Activated CD4-positive, alpha-beta T cell treated with anti-CD3 and anti-CD28 coated beads for 36 hours (primary cell): ENCODE measurements at places on chromosomes 4 and X.

GRCh38 chrX:145002771-145003170 is 244.5 kb upstream of the SPANXN1 start:
- no peak for DNase-seq

- DNase-seq = no peak
These were observed 34.5 kb downstream of the STBD1 start for GRCh38 chr4:76341063-76341462.

- DNase-seq = no peak
These were observed 971.1 kb upstream of the HS3ST1 start for GRCh38 chr4:12399781-12400180.

GRCh38 chr4:101025755-101026154 is 321.6 kb downstream of the PPP3CA start:
- no peak for DNase-seq

DNA sequence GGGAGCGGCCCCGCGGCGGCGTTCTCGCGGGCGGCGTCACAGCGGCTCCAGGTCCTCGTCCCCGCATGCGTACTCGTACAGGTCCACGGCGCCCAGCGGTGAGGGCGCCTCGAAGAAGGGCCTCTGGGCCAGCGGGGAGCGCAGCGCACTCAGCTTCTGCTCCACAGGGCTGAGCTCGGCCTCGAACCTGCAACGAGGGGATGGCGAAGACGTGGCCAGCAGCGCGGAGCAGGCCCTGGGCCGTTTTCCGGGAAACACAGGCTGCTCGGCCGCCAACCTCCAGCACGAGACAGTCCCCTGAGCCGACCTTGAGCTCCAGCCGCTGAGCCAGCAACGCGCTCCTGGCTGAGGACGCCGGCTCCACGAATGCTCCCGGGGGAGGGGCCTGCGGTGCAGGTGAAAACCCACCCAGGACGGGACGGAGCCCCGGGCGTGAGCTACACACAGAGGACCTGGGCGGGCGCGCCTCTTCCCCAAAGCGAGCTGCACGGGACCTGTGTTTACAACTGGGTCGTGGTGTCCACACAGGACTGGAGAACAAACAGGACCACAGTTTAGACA is 15.8 kb upstream of the GTPBP6 start:
- no peak for DNase-seq

GRCh38 chr4:21097026-21097425 is 396.8 kb downstream of the PACRGL start:
- no peak for DNase-seq

DNA sequence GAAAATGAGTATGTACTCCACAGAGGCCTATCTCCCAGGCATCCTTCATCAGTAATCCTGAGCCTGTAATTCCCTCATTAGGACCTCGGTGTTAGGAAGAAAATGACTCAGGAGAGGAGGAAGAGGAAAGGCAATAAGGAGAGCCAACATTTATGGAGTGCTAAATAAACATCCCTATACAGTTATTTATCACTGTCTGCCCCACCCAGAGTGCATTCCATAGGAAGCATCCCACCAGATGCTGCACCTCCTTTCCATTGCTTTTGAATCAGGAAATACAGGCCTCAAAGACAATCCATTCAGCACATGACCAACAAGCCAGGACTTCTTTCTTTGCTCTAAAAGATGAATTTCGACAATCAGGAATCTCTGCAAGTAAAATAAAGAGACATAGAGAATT is 47.6 kb downstream of the USP38 start:
- DNase-seq = no peak

- DNase-seq = peak; percentile 29
These were observed 77.1 kb upstream of the SLC4A4 start for GRCh38 chr4:71261633-71262121.

- DNase-seq = no peak
These were observed 24.9 kb upstream of the TADA2B start for GRCh38 chr4:7018281-7018680.

GRCh38 chr4:78155616-78156105 is 98.5 kb downstream of the FRAS1 start:
- no peak for DNase-seq

GRCh38 chr4:98571161-98571786 is 87.1 kb downstream of the TSPAN5 start:
- DNase-seq = no peak

DNA sequence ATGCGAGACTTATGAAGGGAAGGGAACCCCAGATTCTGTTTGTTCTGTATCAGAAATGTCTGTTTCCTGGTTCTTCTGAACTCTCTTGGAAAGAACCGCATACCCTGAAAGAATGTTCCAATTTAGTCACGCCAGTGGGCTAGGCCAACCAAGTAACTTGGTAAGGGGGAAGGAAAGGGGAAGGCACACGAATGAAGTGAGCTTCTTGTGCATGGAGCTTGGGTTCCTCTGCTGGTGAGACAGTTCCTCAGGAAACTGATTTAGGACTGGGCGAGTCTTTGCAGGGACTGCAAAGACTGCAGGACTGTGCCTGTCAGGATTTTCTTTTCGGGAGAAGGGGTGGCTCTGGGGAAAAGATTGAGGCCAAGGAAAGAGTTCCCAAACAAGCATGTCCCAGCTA is 35.6 kb downstream of the FRMPD3 start:
- no peak for DNase-seq

DNA sequence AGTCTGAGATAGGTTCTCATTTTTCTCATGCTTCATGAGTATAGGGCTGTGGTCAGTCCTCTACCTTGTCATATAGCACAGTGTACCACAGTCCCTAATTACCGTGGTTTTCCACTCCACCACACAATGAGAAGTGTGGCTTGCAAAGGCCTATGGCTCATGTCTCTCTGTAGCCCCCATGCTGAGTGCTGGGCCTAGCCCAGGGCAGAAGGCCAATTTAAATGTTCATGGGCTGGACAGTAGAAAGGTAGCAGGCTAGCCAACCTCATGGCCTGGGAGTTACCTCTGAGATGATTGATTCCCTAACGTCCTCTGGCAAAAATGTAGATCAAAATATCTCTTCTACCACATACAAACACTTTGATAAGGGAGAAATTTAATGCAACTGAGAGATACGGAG is 222.5 kb downstream of the AFF2 start:
- no peak for DNase-seq

- peak; percentile 77 for DNase-seq
These were observed 900 bp downstream of the TRO start for GRCh38 chrX:54921427-54922021.

DNA sequence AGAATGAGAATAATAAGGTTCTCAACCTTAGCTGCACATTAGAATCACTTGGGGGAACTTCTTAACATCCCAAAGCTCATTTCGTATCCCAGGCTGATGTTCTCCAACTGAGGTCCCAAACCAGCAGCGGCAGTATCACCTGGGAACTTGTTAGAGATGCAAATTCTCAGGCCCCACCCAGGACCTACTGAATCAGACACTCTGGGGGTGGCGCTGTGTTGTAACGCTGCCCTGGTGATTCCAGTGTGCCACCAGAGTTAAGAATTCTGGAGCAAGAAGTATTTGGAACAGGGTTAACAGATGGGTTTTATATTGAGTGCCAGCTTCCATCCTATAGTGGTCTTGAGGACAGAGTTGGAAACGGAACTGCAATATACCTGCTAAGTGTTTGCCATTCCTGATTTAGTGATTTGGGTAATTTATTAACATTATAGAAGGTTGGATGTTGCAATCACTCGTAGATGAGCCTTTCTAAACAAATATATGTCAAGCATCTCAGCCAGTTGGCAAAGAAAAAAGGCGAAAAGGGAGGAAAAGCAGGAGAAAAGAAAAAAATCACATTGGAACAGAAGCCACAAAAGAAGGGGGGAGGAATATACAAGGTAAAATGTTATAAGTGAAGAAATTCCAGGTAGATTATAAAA is 141.0 kb downstream of the ARX start:
- no peak for DNase-seq

GRCh38 chrX:3052860-3053259 is 11.6 kb downstream of the ARSF start:
- DNase-seq = no peak

GRCh38 chrX:68794461-68794860 is 34.4 kb upstream of the EFNB1 start:
- no peak for DNase-seq

DNA sequence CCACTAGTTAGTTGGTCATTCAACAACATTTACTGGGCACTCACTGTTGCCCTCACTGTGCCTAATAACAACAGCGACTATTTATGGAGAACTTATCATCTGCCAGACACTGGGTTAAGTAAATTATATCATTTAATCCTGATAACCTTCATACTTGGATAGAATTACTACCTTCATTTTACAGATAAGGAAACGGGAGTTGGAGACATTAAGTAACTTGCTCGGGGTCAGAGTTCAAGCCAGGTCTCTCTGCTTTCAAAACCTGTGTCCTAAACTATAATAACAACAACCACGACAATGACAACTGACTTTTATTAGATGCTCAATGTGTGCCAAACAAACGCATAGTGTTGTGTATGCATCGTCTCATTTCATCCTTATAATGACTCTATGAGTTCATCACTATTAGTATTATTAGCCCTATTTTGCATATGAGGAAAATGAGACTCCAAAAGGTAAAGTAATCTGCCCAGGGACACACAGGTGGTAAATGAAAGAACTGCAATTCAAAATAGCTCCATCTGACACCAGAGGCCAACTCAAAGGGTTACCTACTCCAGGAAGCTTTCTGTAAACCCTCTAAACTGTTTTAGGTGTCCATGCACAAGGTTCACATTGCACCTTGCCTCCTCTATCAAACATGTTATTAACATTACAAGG is 98.4 kb upstream of the ACSL4 start:
- no peak for DNase-seq

GRCh38 chr4:25953740-25954139 is 39.7 kb downstream of the SMIM20 start:
- no peak for DNase-seq

- DNase-seq = no peak
These were observed 1100.9 kb downstream of the RPA4 start for GRCh38 chrX:97984641-97985040.

DNA sequence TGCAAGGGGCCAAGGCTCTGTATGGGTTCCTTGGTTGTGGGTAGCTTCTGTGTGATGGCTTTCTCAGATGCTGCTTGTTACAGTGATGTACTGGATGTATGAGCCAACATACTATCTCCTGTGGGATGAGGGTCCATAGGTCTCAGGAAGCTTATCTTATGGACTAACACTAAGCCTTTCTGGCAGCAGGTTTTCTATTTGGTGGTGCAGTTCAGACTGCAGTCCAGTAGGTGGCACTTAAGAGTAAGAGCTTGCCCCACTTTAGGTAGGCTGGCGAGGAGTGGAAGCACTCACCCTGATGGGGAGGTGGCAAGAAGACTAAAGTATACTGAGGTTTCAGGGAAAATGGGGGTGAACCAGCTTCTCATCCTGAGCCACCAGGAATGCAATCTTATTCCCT is 306.7 kb upstream of the MAOA start:
- DNase-seq = peak; percentile 50

- DNase-seq = peak; percentile 18
These were observed 9.3 kb upstream of the TBC1D14 start for GRCh38 chr4:6900181-6900812.

DNA sequence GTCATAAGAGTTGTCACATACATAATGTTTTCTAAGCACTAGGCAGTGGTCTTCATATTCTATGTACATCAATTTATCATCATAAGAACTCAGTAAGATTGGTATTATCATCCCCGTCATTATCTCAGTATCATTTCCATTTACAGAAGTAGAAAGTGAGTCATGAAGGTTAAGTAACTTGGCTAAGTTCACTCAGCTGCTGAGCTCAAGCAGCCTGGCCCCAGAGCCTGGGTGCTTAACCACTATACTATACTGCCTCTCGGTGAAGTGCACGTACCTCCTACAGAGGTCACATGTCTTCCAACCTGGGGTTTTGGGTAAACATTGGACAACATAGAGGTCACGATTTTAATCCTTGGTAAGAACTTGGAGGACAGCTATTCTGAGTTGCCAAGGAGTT is 161.5 kb upstream of the GATB start:
- DNase-seq = peak; percentile 26

- no peak for DNase-seq
These were observed 13.9 kb downstream of the CPZ start for GRCh38 chr4:8606476-8606875.

- DNase-seq = peak; percentile 56
These were observed 118.4 kb downstream of the ASB9 start for GRCh38 chrX:15151267-15152186.

DNA sequence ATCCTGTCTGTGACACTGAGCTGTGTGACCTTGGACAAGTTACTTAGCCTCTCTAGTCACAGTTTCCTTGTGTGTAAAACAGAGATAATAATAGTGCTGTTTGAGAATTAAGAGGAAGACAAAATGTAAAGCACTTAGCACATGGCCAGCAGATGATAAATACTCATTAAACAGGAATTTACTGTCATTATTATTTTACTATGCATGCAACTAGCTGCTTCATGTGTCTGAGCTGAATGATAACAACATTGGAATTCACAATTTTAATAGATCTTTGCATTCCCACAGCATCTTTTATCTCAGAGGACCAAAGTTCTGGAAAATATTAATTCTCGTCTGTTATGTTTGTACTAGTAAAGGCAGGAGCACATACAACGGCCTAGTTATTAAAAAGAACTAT is 79.2 kb upstream of the TET2 start:
- no peak for DNase-seq

- DNase-seq = no peak
These were observed 27.4 kb downstream of the SMARCA1 start for GRCh38 chrX:129495900-129496299.

GRCh38 chr4:140839888-140840790 is 84.0 kb upstream of the TBC1D9 start:
- DNase-seq = no peak

DNA sequence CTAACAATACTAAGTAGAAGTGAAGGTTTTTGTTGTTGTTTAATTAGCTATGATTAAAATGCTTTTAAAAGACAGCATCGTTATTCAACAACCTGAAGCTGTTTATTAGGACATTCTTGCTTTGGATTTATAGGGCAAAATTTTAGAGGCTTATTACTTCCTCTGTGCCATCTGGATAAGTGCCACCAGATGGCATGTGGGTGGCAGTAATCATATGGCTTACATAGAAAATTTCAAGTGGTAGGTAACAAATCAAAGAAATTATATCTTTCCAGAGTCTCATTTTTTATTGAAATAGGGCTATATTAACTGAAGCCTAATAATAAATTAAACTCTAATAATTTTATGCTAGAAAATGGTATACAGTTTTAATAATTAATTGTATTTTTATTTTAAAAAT is 83.3 kb upstream of the HTR2C start:
- DNase-seq = no peak

DNA sequence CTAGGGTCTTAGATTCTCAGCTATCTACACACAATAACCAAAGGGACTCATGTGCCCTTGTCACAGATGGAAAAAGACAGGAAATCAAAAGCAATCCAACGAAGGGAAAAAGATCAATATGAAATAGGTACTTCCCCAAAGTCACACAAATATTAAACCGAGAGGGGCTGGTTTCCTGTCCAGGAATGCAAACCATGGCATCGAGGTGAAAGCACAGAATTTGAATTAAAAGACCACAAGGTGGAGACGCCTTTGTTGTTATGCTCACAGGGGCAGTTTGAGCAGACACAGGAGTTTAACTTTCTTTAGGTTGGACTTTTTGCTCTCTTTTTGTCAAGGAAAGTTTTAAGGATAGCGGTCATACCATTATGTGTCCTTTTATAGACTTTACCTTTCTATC is 14.3 kb downstream of the H2BW1 start:
- DNase-seq = no peak
